ENCODE measurements at places on chromosomes 4 and X. TPM values are rescaled to one million over a fixed set of nuclear protein-coding genes. Genes with fewer than 3 reads are reported as not detected.

DNA sequence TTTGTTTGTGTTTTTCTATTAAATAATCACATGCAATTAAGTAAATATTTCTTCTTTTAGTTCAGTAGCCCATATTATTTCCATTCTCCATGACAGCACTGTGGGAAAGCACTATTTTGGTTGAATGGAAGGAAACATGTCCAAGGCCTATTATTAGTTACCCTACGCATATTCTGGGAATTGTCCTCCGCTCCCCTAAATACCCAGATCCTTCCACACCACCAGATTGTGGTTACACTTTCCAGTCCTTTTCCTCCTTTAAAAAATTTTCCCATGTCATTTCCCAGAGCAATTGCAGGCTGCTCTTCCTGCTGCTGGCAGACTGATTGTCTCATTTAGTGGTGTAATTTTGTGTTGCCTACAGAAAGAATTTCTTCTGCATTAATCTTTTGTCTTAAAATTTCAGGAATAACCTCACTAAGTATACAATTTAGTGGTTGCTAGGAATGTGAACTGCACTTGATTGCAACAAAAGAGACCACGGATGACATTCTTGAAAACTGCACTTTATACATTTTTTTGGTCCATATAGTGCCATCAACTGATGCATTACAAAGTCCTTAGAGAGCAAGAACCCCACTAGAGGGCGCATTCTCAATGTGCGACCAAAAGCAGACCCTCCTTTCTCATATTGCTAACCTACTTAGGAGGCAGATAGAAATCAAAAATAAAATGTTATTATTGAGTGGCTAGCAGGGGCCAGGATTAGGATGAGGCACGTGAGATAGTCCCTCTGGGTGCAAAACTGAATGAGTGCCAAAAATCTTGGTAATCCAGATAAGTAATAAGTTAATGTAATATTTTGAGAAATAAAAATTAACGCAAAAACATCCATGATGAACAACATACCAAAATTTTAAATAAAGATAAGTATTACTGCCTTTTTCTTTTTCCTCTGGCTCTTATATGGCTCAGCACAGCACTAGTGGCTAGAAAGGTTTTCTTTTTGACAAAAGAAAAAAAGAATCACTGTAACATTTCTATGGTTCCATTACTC is 98.8 kb upstream of the IQCM start:
- DNase-seq = peak; percentile 48

DNA sequence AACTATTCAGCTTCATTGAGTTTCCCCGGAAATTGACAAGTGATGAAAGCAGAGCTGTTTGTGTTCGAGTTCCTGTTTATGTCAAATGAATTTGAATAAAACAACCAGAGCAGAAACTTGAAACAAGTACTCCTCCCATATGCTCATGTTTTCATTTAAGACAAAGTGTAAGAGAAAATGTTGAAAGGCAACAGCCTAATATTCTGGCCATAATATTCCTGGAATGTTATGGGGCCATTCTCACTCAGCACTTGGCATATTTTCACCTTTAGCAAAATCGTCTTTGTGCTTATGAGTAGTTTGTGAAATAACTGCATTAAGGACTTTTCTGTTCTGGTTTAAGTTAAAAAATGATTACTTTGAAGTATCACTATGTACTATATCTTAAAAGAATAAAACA is 276.0 kb upstream of the FAT1 start:
- no peak for DNase-seq

DNA sequence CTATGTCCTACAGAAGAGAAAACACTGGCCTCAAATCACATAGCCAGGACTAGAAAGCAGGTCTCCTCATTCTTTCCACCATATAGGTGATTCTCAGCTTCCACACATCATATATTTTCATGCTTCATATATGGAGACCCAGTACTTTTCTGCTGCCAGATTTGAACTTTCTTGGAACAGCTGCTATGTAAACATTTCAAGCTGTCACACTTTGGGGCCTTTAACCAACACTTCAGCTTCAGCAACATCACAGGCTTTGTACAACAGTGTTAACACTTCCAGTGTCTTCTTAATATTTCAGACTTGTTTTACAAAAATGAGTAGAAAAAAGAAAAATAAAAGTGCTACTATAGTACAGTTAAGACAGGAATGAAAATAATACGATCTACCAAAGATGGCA is 12.6 kb downstream of the SH3RF1 start:
- no peak for DNase-seq

DNA sequence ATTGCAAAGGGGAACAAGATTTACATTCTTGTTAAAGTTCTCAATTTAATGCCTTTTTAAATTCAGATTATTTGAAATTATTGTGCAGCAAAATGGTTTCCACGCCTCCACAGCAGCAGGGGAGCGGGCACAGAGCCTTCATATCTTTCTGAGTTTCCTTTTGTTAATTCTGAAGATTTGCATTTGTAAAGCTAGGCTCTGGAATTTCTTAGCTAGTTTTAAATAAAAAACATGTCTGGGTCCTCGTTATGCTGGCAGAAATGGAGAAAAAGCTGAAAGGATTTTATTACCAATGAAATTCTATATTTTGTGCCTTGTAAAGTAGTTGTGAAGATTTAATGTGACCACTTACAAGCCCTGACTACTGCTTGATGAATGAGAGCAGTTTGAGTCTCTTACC is 40.8 kb upstream of the MAGED1 start:
- no peak for DNase-seq

DNA sequence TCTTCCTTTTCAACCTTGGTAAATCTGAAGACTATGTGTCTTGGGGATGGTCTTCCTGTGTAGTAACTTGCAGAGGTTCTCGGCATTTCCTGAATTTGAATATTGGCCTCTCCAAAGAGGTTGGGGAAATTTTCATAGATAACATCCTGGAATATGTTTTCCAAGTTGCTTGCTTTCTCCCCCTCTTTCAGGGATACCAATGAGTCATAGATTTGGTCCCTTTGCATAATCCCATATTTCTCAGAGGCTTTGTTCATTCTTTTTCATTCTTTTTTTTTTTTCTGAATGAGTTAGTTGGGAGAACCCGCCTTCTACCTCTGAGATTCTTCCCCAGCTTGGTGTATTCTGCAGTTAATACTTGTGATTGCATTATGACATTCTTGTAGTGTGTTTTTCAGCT is 549.2 kb upstream of the AMOT start:
- no peak for DNase-seq

MAGEA2B gene
- total RNA-seq = not detected

PCDH10 gene
- total RNA-seq = 41.2 TPM
